ENCODE measurements at places on chromosomes 2 and 18. TPM values are rescaled to one million over a fixed set of nuclear protein-coding genes. Genes with fewer than 3 reads are reported as not detected.

RIF1 gene
- 17.3 TPM for total RNA-seq

MC2R gene
- total RNA-seq: not detected

DNA sequence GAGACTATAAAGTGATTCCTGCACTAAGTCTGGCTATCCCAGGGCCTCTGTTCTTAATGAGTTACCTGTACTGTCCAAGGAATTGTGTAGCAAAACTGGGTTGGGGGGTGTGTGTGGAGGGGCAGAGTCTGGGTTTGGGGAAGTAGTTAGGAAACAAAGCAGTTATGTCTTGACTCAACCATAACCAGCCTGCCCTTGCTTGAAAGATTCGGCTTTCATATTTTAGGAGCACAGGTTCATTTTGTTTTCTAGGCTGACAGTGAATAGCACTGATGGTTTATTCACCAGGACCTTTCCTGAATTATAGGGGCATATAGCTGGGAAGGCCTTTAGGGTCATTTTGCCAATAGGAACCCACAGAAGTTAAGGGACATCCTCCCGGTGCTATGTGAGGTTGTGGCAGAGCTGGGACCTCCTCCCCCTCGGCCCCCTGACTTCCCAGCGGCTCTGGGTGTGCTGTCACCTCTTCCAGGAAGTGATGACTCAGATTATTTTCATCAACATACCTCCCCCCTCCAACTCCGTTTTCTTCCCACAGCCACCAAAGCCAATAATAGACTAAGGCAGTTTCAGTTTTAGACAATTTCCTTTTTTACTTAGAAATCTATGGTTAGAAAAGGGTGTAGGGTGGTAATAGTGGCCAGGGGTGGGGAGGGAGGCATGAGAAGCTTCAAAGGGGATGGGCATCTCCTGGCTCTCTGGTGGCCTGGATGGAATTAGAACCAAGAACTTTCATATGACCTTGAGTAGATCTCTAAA, 44.8 kb downstream of the SETBP1 start:
- peak; percentile 61 for DNase-seq

DNA sequence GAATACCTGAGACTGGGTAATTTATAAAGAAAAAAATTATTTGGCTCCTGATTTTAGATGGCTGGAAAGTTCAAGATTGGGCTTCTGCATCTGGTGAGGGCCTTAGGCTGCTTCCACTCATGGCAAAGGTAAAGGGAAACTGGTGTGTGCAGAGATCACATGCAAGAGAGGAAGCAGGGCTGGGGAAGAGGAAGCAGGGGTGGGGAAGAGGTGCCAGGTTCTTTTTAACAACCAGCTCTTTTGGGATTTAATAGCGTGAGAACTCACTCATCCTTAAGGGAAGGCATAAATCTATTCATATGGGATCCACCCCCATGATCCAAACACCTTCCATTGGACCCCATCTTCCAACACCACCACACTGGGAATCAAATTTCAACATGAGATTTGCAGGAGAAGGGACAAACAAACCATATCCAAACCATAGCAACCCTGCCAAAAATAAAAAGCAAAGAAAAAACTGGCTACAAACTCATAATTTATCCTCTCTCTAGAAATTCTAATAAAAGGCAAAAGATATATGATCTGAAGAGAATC, 30.4 kb downstream of the PRKRA start:
- no peak for DNase-seq

DNA sequence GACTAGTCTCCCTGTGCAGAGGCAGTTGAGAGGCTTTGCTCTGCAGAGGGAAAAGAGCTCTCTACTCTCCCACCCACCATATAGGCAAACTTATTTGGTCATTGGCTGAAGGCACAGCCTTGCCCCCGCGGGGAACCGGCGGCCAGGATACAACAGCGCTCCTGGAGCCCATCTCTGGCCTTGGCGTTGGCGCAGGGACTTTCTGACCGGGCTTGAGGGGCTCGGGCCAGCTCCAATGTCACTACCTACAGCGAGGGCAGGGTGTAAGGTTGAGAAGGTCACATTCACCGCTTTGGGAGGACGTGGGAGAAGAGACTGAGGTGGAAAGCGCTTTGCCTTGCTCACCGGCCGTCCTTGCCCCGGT, 2.2 kb downstream of the ONECUT2 start:
- no peak for DNase-seq

Data from left cardiac atrium (tissue), 4 donors.